Breast epithelium (tissue), 4 donors: ENCODE measurements at places on chromosomes 7 and 10.
A peak's percentile ranks its signal among the peaks of the same experiment; 100 is the strongest.

- no peak for DNase-seq
- H3K4me1 ChIP-seq, result no peaks in the 10 kb centered on the region
- no peak overlapping the region for H3K27ac ChIP-seq
- H3K27me3 ChIP-seq, result no peaks in the 10 kb centered on the region
Measured at GRCh38 chr10:3056280-3057037, 10.9 kb upstream of the PFKP start.

GRCh38 chr7:74272305-74273038 is 16.7 kb upstream of the CLIP2 start:
- H3K36me3 ChIP-seq, result no peaks in the 10 kb centered on the region
- peak overlapping the region; percentile 82 for H3K27ac ChIP-seq
- no peak overlapping the region for H3K4me3 ChIP-seq
- H3K4me1 ChIP-seq, result no peaks in the 10 kb centered on the region
- DNase-seq, result peak; percentile 34
- H3K27me3 ChIP-seq, result no peaks in the 10 kb centered on the region

DNA sequence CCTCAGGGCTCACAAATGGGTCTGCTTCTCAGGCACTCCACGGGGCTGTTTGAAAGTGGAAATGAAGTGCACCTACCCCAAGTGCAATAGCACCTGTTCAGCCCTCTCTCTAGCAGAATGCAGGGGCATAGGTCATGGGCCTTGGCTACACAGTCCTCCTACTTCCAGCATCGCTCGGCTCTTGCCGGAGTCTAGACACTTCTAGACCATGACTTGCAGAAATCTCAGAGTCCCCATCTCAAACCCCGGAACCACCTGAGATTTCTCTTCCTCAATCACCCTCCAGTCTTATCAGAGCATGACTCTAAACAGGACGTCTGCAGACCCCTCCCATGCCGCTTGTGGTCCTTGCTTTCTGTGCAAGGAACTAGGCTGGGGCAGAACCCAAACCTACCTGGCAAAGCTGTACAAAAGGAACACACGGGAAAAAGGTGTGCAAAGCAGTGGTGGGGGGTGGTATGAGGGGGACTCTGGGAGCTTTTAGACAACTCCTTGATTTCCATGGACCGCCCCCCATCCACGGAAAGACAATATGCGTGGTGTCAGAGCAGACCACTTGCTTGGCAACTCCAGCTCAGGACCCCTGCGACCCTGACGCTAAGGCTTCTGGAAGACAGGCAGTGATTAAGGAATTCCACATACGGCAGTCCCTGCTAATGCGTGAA is 13.8 kb downstream of the TMEM273 start:
- DNase-seq, result no peak
- no peaks in the 10 kb centered on the region for H3K27me3 ChIP-seq
- H3K27ac ChIP-seq, result no peak overlapping the region
- H3K4me3 ChIP-seq, result no peak overlapping the region
- no peaks in the 10 kb centered on the region for H3K4me1 ChIP-seq
- H3K36me3 ChIP-seq, result no peaks in the 10 kb centered on the region

DNA sequence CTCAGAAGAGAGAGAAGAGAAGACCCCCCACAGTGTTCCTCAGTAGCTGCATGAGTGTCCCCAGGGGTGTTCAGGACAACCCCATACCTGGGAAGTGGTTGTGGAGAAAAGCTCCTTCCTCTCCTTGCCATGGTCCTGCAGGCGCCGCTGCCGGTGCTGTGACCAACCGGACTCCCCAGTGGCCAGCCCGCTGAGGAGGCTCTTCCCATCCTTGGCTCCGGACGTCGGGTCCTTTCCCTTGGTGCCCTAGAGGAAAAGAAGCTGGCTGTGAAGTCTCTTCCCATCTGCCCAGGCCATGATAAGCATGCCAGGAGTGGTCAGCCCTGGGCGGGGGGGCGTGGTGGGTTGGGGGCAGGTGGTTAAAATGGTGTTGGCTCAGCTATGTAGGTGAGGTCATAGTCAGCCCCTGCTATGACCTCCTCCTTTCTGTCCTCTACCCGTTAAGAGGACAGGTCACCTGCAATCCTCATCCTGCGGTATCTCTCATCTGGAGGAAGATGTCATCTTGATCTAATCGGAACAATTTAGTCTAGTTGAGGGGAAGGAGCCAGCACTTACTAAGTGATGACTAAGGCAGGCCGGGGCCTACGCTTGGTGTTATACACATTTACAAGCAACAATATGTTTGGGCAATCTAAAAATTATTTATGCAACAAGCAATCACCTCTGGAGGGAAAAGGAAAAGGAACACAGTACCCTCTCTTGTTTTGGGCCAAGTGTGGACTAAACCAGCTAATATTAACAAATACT is 13.2 kb downstream of the WDR91 start:
- DNase-seq, result no peak
- no peaks in the 10 kb centered on the region for H3K27me3 ChIP-seq

DNA sequence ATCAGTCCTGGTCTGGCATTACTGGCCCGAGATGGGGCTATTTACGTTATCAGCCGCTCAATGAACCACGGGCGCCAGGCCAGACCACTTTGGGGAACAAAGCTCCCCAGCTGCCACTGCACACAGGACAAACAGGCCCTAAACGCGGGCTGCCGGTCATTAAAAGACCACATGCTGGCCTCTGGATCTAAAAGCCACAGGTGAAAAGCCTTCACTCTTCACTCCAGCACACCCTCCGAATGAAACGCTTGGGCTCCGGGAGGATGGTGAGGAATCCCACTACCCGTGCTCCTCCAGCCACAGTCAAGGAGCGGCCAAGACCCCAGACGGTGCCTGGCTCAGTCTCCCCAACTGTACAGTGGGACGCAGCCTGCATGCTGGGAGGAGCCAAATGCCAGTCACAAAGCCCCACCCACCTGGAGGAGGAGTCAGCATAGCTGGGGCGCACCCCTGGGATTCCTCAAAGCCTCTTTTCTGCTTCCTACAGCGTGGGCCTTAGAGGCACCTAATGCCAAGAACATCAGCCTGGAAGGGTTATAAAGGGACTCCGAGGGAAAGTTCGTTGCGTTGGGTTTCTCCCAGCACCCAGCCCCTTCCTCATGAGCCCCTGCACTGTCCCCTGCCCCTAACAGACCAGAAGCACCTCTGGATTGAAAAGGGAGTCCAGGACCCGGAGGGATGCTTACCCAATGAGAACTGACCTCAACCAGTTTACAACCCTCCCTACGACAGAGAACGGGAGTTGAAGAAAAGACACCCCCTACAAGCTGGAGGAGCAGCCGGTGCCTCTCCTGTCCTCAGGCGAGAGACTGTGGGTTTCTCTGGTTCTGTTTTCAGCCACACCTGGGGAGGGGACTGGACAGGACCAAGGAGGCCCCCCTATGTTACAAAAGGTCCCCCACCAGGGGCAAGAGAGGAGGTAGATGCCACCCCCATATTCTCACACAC is 4.7 kb downstream of the PDGFA start:
- H3K27me3 ChIP-seq, result no peaks in the 10 kb centered on the region
- H3K36me3 ChIP-seq, result no peaks in the 10 kb centered on the region
- H3K27ac ChIP-seq, result peak overlapping the region; percentile 84
- H3K4me3 ChIP-seq, result peak overlapping the region; percentile 92
- H3K4me1 ChIP-seq, result no peaks in the 10 kb centered on the region
- DNase-seq, result no peak

- H3K27me3 ChIP-seq, result no peaks in the 10 kb centered on the region
- H3K4me3 ChIP-seq, result no peak overlapping the region
- DNase-seq, result no peak
Measured at GRCh38 chr7:37379546-37380277, 69.0 kb downstream of the ELMO1 start.

GRCh38 chr10:85608706-85609105 is 757.9 kb downstream of the GRID1 start:
- no peaks in the 10 kb centered on the region for H3K36me3 ChIP-seq
- no peak overlapping the region for H3K4me3 ChIP-seq
- no peaks in the 10 kb centered on the region for H3K27me3 ChIP-seq
- no peak overlapping the region for H3K27ac ChIP-seq
- no peaks in the 10 kb centered on the region for H3K4me1 ChIP-seq

DNA sequence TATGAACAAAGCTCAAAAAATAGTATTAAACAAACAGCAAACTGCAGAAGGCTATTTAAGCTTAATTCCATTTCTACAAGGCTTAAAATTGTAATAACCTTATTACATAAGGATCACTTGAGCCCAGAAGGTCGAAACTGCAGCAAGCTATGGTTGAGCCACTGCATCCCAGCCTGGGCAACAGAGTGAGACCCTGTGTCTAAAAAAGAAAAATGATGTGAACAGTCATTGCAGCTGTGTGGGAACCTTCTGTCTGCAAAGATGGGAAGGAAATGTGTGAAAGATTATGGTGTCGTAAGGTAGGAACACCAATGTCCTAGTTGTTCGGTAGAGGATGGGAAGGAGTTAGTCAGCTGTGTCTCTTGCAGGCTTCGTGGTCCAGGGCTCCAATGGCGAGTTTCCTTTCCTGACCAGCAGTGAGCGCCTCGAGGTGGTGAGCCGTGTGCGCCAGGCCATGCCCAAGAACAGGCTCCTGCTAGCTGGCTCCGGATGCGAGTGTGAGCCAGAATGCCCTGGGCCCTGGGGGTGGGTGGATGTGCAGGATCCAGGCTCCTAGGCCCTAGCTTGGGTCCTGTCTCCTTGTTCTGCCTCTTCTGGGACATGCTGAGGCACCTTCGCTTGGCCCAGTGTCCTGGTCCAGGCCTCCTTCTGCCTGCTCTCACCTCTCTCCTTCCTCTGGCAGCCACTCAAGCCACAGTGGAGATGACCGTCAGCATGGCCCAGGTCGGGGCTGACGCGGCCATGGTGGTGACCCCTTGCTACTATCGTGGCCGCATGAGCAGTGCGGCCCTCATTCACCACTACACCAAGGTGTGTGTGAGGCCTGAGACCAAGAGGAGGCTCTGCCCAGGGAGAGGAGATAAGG is 9.1 kb downstream of the C10orf62 start:
- H3K27ac ChIP-seq, result no peak overlapping the region
- no peaks in the 10 kb centered on the region for H3K27me3 ChIP-seq
- peak; percentile 34 for DNase-seq
- H3K36me3 ChIP-seq, result no peaks in the 10 kb centered on the region
- no peak overlapping the region for H3K4me3 ChIP-seq

- peak; percentile 53 for DNase-seq
- H3K4me3 ChIP-seq, result no peak overlapping the region
- H3K4me1 ChIP-seq, result peaks cover 11% of the 10 kb centered on the region
- H3K27ac ChIP-seq, result peak overlapping the region; percentile 45
Measured at GRCh38 chr10:98262571-98262970, 5.4 kb downstream of the LOXL4 start.

DNA sequence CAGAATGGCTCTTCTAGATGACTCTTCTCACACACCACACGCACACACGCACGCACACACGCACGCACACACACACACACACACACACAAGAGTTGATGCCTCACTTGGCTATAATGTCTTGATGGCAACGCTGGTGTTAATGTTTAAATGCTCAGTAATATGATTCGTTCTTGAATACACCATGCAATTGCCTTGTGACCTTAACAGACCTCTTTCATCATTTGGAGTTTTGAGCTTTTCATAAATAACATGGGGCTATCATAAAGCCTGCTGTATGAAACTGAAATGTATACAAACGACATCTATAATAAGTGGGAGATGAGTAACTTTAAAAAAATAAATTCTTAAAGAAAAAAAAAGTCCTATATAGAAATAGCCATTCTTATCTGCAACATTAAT is 8.2 kb downstream of the JCAD start:
- no peak overlapping the region for H3K27ac ChIP-seq
- H3K36me3 ChIP-seq, result no peaks in the 10 kb centered on the region
- no peaks in the 10 kb centered on the region for H3K4me1 ChIP-seq
- DNase-seq, result no peak
- H3K4me3 ChIP-seq, result no peak overlapping the region
- no peaks in the 10 kb centered on the region for H3K27me3 ChIP-seq

DNA sequence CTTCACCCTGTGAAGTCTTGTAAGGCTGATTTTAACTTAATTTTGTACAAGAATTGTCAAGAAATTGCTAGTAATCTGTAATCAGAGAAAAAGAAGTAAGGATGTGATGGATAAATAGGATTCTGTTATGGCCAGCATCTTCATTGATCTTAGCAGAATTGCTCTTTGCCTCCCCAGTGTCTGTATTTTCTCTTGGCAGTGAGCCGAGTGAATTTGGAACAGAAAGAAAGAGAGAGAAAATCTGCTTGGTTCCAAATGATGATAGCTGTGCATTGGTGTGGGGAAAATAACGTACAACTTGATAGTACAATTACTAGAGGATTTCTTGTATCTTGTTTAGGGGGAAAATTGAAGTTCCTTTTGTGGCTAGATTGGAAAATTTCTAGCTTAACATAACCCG is 34.6 kb downstream of the VTI1A start:
- no peaks in the 10 kb centered on the region for H3K4me1 ChIP-seq
- H3K4me3 ChIP-seq, result no peak overlapping the region
- DNase-seq, result no peak
- no peak overlapping the region for H3K27ac ChIP-seq

DNA sequence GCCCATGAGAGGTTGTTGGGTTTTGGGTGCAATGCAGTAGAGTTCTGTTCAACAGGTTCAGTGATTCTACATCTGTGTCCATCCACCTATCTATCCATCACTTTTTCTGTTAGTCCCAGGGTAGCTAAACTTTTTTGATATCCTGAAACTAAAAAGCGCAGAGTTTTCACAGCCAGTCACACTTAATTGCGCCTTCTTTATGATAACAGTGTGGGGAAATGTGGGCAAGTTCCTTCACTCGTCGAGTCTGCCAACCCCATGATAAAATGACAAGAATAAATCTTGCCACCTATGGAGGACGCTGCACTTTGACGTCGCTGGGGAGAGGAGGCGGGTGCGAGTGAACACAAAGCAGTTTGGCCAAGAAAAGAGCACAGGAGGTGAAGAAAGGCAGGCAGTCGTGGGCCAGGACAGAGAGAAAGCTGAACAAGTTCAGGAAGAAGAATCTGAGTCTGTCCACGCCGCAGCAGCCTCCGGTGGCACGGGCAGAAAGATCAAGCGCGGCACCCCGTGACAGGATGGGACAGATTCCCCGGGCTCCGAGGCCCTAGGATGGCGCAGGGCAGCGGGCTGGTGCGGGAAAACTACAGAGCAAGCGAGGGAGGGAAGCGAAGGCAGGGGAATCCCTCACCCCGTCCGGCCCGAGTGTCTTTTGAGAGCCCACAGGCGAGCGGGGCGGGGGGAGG is 9.2 kb downstream of the SP8 start:
- DNase-seq, result no peak
- peak overlapping the region; percentile 58 for H3K4me3 ChIP-seq
- H3K27me3 ChIP-seq, result peaks cover 97% of the 10 kb centered on the region
- H3K4me1 ChIP-seq, result no peaks in the 10 kb centered on the region
- no peaks in the 10 kb centered on the region for H3K36me3 ChIP-seq

- no peaks in the 10 kb centered on the region for H3K4me1 ChIP-seq
- H3K27me3 ChIP-seq, result no peaks in the 10 kb centered on the region
- DNase-seq, result no peak
Measured at GRCh38 chr7:19811386-19811785, 38.0 kb upstream of the TMEM196 start.

GRCh38 chr10:104816501-104816900 is 175.4 kb downstream of the SORCS3 start:
- no peak for DNase-seq
- no peak overlapping the region for H3K4me3 ChIP-seq
- H3K4me1 ChIP-seq, result no peaks in the 10 kb centered on the region
